ENCODE measurements at places on chromosomes 16 and 17.

DNA sequence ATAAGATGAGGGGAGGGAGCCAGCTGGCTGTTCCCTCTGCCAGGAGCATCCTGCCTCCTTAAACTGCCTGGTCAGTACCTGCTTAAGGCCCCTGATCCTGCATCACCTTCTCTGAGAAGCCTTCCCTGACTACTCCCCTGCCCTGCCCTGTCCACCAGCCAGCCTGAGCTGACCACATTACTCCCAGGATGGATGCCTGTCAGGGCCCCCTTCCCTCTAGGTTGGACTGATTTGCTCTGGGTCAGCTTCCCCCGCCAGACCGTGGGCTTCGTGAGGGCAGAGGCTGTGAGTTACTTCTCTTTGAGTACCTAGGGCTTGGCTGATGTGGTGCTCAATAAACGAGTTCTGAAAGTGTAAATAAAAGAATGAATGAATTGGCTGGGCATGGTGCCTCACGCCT, 63.3 kb downstream of the WSB1 start:
- no peak for DNase-seq

GRCh38 chr17:51443646-51444045, 183.3 kb downstream of the UTP18 start:
- DNase-seq, result no peak

GRCh38 chr16:30535777-30536190, 1.1 kb upstream of the ZNF747 start:
- DNase-seq, result peak; percentile 68

GRCh38 chr17:45423304-45423974, 9.2 kb downstream of the ARHGAP27 start:
- DNase-seq, result no peak

DNA sequence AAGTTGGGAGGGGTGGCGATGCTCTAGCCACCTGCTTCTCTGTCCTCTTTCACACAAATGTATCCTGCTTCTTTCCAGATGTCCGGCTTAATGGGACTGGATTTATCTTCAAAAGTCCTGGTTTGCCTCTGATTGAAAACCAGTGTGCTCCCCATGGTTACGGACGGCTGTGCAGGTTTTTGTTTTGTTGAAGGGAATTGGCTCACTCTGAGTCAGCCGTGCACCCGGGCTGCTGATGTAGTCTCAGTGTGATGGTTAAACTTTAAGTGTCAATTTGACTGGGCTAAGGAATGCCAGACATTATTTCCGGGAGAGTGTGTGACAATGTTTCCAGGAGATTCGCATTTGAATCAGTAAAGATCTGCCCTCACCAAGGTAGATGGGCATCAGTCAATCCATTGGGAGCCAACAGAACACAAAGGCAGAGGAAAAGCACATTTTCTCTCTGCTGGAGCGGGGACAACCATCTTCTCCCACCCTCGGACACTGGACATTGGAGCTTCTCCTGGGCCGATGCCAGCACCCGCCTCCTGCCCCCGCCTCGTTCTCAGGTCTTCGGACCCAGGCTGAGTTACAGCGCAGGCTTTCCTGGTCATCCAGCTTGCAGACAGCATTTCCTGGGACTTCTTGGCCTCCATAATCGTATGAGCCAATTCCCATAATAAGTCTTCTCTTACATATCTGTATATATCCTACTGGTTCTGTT, 126.9 kb upstream of the TNRC6C start:
- peak; percentile 58 for DNase-seq

- peak; percentile 2 for DNase-seq
Measured at GRCh38 chr17:59266745-59267144, 46.4 kb downstream of the GDPD1 start.

GRCh38 chr16:19094542-19095365, 19.0 kb upstream of the ITPRIPL2 start:
- DNase-seq, result peak; percentile 39
